ENCODE measurements at places on chromosomes 5 and 9. TPM values are rescaled to one million over a fixed set of nuclear protein-coding genes. Genes with fewer than 3 reads are reported as not detected.

GRCh38 chr9:73131461-73131860 lies 20.2 kb upstream of the ANXA1 start:
- DNase-seq: no peak

DNA sequence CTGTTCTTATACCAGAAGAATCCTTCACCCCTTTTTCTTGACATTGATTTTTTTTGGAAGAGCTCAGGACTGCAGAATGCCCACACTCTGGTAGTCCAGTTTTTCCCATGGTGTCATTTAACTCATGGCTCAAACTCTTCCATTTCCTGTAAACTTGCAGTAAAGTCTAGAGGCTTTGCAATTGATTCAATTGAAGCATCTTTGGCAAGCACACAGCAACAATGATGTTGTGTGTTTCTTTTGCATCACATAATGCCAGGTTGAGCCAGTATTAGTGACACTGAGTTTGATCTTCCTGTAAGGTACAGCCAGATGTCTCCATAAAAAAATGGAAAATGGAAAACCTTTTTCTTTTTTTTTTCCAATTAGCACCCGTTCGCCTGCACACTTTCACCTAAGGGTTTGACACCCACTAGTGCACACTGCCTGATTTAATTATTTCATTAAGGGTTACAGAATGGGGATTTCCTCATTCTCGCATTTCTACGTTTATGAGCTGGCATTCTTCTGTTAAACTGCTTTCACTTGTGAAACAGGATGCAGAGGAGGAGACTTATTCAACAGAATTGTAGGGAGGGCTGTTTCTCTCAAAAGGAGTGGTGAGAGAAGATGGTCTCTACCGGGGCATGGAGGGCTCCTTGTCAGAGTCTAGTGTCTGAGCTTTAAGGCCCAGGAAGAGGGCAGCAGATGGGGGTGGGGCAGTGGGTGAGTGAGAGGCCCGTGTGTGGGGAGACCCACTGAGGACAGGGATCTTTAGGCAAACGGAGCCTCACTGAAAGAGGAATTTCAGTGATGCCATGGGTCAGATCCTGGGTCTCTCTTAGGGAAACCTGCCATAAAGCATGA lies 2.2 kb upstream of the S1PR3 start:
- no peak for DNase-seq

AGXT2 gene
- not detected for total RNA-seq

CTNNA1 gene
- total RNA-seq: 259 TPM

GRCh38 chr9:79695531-79696175 lies 123.9 kb downstream of the TLE4 start:
- no peak for DNase-seq

DNA sequence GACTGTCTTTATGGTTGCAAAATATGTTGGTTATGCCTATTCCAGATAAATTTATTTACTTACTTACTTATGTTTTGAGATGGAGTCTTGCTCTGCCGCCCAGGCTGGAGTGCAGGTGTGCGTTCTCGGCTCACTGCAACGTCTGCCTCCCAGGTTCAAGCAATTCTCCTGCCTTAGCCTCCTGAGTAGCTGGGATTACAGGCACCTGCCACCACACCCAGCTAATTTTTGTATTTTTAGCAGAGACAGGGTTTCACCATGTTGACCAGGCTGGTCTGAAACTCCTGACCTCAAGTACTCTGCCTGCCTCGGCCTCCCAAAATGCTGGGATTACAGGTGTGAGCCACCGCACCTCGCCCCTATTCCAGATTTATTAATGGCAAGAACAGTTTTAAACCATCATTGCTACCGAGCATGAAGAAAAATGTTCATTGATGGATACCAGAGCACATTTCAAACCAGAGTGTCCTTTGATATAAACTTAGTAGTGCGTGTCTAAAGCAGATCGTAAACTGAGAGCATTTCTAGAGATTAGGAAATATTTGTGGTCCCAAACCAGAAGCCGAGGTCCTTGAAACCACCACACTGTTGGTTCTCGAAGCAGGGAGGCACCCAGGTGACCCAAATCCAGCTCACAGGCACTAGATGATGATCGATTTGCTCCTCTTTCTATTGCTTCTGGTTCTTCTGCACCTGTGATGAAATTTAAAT lies 85.2 kb downstream of the GRAMD2B start:
- no peak for DNase-seq

DNA sequence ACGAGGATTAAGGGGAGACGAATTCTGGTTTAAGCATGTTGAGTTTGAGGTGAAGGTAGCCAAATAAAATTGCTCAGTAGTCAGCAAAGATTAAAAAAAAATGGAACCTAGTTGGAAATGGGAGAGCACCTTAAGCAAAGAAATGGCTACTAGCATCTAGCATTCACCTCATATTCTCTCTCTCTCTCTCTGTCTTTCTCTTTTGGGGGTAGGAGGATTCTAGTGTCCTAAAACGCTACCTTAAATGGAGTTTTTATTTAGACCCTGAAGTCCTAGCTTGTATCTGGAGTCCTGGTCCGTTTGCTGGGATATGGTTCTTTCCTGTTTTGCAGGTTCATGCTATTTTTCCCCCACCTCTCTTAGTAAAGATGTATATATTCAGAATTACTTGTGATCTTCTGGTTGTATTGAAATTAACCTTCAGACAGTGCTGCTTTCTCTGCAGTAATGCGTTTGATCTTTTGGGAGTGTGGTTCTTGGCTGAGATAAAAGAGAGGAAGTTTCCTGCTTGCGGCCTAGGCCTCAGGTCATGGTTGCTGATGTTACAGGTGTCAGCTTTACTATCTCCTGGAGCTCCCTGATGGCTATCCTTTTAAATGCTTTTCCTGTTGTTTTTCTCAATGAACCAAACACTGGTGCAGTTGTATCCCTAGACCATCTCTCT lies 8.0 kb downstream of the TGFBR1 start:
- DNase-seq: no peak

ABL1 gene
- total RNA-seq: 40.8 TPM

GRCh38 chr5:18091142-18091541 lies 456.9 kb downstream of the TAF11L14 start:
- no peak for DNase-seq

SPATA31A3 gene
- total RNA-seq: not detected

ECSCR gene
- total RNA-seq: 21.6 TPM

KIF4B gene
- total RNA-seq: not detected

DNA sequence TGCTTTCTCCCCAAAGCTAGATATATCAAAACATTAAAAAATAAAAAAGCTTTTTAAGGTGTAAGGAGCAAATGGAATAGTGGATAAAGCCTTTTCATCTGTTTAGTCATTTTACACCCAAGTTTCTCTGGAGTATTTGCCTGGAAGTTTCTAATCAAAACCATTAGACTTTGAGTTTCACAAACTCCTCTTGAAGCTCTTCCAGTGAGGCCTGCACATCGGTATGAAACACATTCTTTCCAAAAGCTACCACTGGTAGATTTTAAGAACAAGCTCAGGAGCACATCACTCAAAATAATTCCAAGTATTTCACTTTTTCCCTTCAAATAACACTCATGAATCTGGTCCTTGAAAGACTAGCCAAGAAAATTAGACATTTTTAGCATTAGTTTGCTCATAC lies 5.7 kb downstream of the TRIM52 start:
- DNase-seq: no peak

DNA sequence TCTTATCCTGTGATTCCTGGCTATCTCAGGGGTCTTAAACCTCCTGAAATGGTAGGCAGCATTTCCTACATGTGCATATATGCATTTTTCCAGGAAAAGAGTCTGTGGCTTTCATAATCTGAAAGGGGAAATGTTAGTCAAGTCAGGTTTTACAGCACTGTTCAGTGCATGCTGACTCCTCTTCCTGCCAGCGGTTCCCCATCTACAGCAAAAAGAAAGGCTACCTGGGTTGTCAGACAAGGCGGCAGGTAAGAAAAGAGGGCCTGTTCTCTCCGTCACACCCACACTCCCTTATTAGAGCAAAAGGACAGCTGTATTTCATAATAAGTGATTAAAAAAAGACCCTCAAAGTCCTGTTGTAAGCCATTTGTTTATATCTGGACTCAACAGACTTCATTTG lies 4.3 kb upstream of the SPATA6L start:
- no peak for DNase-seq

- DNase-seq: peak; percentile 31
Measured at GRCh38 chr5:78483809-78484521, 123.5 kb downstream of the SCAMP1 start.

DNA sequence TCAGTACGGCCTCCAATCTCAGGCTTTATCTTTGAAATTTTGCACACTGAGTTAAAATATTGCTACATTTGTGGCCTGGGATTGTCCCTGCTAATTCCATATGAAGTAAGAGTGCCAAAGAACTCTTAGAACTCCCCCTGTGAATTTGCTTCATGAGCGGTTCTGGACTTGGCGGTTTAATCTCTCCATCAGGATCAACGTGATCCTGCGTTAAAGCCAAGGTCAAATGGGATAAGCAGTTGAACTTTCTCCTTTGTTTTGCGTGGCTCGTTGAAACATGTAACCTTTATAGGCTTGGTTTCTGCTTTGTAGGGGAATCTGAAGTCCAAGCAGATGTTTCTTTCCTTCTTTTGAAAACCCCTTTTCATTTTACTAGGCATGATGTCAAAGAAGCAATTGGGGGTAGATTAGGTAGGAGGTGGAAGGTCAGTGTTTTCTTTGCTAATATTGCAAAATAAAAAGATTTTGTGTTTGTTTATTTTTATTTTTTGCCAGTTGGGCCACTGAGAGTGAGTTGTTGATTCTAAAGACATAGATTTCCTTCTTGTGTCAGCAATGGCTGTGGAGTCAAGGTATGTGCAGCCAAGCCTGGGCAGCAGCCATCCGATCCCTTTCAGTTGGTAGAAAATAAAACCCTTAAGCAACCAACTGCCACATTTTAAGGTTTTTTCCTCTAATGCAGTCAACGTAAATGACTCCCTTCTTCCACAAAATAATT lies 390.8 kb downstream of the NNT start:
- no peak for DNase-seq

SV2C gene
- total RNA-seq: 0.06 TPM

DNA sequence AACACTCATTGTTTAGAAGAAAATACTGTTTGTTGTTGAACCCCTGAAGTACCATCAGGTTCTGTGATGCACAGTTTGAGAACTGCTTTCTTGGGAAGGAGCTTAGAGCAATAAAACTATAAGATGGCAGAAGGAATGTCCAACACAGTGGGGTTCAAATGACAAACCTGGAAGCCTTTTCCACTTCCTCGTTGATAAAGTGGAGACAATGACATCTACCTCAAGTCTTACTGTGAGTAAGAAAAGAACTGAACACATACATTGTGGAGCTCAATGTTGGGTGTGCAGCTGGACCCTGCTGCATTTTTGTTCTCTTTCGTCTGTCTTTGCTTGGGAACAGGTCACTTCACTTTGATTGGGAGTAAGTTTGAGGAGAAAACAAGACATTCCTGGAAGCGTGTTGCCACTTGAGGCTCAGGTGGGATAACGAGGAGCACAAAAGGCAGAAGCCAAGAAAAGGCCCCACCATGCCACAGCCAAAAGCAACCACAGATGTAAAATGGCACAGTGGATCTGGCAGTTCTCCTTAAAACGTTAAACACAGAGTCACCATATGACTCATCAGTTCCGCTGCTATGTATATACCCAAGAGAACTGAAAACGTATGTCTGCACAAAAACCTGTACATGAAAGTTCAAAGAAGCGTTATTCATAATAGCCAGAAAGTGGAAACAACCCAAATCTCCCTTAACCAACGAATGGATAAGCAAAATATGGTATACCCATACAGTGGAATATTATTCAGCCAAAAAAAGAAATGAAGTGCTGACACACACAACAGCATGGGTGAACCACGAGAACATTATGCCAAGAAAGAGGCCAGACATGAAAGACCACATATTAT lies 42.9 kb upstream of the SUB1 start:
- no peak for DNase-seq

HTR4 gene
- total RNA-seq: 8.8 TPM

DNA sequence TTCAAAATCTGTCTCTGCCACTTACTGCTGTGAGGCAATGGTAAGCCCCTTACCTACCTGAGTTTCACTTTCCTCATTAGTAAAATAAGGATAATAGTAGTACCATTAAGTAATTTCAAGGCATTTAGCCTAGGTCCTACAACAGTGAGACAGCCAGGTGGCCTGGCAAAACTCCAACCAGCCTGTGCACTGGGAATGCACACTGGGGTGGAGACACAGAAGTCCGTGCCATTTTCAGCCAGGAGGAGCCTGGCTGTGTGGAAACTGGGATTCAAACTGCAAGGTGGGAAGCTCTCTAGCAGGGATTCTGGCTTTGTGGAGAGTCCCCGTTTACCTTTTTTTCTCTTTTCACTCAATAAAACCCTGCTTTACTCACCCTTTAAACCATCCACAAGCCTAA lies 630.4 kb downstream of the PRELID2 start:
- no peak for DNase-seq

- DNase-seq: no peak
Measured at GRCh38 chr9:97501972-97502221, 431 bp downstream of the TMOD1 start.

- no peak for DNase-seq
Measured at GRCh38 chr5:39264528-39264927, 45.2 kb upstream of the FYB1 start.

DNA sequence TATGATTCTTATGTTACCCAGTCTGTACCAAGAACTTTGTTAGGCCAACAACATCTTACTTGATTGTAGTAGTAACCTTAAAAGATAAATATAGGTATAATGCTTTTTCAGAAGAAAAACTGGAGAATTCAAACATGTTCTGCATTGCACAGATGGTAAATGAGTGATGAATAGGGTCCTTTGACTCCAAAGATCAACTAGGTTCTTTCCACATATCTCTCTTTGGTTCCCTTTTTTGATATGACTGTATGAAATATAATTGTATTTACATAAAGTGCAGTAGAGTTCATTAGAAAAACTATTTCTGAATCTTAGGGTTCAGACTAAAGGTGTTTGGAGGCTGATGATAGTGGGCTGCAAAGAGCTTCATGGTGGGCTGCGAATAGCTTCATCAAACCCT lies 150.5 kb upstream of the CDKN2B start:
- no peak for DNase-seq

GRCh38 chr9:114405294-114406034 lies 17.7 kb upstream of the AKNA start:
- DNase-seq: peak; percentile 79

GRCh38 chr9:72599874-72600534 lies 78.6 kb downstream of the TMC1 start:
- no peak for DNase-seq

DNA sequence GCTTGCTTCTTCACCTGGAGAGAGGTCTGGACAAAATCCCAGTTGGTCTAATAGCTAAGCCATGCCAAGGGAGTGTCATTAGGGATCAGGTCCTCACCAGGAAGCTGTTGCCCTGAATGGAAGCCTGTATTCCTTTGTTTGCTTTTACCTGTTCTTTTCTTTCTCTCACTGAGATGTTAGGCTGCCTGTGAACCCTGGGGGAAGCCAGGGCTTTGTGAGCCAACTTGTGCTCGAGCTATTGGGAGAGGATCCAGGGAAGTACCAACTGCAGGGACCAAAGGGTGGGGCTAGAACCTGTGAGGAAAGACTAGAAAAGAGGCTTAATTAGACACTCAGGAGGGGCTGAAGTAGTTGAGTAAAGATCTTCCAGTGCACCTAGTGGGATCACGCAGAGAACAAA lies 451.2 kb upstream of the TLE4 start:
- DNase-seq: no peak

- no peak for DNase-seq
Measured at GRCh38 chr5:132445930-132446329, 44.6 kb downstream of the IRF1 start.
